ENCODE measurements at places on chromosomes 7 and 10.

DNA sequence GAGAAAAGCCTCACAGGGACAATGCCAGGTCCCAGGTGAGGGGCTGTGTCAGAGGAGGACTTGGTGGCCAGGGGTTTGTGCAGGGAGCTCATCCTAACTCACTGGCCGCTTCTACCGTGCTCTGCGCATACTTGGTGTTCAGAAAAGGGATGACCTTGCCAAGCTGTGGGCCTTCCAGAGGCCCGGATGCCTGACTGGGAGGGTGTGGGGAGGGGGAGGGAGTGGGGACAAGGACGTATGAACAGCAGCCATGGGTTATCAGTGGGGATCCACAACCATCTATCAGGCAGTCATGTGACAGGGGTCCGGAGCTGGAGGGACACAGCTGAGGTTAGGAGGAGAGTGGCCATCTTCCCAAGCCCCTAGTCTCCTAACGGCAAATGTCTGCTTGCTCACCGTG is 6.2 kb downstream of the SFXN4 start:
- no peak for DNase-seq

- DNase-seq, result no peak
Observed at GRCh38 chr10:75100764-75101291, 10.6 kb upstream of the SAMD8 start.

DNA sequence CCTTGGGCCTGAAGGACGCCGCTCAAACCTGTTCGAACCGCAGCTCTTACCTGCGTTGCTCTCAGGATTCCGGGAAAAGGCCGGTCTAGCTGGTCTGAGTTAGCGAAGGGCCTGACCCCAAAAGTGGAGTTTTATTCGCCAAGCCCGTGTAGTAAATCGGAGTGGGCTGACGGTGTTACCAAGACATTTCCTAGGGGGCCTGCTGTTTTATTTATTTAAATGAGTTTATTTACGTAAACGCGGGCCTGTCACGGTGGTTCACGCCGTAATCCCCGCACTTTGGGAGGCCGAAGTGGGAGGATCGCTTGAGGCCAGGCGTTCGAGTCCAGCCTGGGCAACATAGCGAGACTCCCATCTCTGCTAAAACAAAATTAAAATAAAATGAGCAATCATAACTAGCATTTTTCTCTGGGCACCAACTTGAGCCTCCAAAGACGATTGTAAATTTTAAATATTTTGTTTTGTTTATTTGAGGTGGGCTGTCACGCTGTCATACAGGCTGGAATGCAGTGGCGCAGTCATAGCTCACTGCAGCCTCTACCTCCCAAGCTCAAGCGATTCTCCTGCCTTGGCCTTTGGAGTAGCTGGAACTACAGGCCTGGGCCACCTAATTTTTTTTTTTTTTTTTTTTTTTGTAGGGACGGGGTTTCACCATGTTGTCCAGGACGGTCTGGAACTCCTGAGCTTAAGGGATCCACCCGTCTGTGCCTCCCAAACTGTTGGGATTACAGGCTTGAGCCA is 903 bp downstream of the ZNF655 start:
- DNase-seq, result no peak

- DNase-seq, result peak; percentile 24
Observed at GRCh38 chr7:127782654-127783559, 130.9 kb downstream of the SND1 start.

DNA sequence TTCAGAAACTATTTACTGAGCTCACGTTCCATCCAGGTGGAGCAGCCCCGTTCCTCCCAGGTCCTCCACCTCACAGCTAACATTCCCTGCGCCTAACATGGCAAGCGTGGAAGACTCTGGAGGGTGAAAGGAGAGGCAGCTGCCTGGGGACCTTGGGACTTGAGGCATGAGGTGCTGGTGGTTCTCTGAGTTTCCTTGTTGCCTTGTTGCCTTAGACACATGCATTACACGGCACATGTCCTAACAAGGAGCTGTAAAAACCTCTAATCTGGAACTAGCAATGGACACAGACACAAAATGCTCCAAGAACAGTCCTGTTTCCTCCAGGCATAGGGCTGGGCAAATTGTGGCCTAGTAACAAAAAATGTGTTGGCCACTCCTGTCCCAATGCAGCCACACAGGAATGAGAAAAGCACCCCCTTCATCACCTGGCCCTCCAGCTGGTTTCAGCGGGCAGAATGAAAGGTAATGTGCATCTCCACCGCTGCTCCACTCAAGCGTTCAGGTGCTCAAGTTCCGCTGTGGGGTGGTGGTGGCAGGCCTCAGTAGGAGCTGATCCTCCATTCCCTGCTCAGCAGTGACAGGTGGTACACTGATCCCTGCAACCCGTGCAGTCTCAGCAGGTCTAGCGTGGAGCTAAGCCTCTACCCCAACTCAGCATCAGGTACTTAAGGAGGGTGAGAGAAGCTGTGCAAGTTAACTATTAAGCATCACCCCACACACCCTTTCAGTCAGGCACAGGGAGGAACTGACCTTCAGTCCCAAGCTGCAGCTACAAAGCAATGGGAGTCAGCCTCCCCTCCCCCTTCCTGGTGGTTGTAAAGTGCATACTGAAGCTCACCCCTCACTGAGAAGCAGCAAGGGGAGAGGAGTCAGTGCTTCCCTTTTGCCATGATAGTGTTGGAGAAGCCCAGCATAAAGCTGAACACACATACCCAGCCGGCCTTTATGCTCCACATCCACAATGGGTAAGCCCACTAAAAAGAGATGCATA is 382.8 kb downstream of the SDK1 start:
- DNase-seq, result no peak

GRCh38 chr10:115066528-115066927 is 26.6 kb upstream of the ATRNL1 start:
- DNase-seq, result no peak

- no peak for DNase-seq
Observed at GRCh38 chr7:98200364-98200763, 10.9 kb upstream of the BHLHA15 start.

- no peak for DNase-seq
Observed at GRCh38 chr10:84531396-84531795, 203.0 kb downstream of the CCSER2 start.

DNA sequence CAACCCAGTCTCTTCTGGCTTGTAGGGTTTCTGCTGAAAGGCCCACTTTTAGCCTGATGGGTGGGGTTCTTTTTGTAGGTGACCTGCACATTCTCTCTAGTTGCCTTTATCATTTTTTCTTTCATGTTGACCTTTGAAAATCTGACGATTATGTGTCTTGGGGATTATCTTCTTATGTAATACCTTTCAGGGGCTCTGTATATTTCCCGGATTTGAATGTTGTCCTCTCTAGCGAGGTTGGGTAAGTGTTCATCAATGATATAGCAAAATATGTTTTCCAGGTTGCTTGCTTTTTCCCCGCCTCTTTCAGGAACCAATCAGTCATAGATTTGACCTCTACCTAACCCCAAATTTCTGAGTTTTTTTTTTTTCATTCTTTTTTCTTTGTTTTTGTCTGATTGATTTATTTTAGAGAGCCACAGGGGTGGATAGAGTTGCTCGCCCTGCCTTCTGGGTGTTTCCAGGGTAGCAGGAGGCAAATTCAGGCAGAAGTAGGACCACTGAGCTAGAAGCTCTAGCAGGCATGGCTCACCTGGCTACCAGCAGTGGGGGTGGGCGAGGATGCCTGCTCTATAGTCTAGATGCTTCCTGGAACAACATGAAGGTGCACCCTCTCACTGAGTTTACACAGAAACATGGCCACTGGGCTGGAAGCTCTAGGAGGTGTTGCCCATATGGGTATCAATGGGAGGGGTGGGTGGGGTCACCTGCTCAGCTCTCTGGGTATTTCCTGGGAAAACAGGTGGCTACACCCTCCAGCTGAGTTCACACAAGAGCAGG is 94.9 kb downstream of the CCDC7 start:
- no peak for DNase-seq

GRCh38 chr7:148142660-148143248 is 447.8 kb upstream of the C7orf33 start:
- DNase-seq, result no peak

DNA sequence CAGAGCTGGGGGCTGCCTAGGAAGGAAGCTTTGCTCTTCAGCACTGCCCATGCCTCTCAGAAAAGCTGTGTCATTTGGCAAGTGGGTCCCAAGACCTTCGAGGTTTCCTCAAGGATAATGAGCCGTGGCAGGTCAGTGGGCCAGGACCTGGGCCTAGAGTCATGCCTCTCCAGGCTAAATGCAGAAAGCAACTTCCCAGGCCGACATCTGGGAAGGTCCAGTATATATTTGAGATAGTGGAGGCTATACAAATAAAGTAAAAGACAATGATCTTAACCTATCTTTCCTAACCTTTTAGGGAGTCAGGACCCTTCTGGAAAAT is 2.4 kb upstream of the HOXA10 start:
- DNase-seq, result no peak

- DNase-seq, result no peak
Observed at GRCh38 chr10:119663866-119664698, 12.9 kb downstream of the BAG3 start.

DNA sequence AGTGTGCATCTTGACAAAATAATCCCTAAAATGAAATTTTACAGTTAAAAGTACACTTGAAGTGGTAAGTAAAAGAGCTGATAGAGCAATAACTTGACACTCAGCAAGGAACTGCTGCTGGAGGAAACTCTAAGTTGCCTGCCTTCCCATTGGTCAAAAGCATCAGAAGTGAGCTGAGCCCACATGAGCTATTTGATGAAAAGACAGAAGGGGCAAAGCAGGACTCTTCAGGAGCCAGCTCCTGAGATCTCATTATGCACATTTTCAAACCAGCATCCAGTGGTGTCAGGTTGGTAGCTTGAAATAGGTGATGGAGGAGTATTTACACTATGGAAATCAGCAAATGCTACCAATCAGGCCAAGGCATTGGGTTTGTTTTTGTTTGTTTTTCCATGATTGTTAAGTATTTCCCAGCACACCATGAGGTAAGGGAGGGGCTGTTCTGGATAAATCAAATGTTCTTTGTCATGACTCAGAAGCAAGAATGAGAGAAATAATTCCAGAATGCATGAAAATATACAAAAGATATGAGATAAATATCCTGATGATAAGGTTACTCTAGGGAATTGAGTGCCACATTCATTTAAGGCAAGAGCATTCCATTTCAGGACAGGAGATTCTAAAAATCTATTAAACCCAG is 316.6 kb downstream of the SNX13 start:
- no peak for DNase-seq

DNA sequence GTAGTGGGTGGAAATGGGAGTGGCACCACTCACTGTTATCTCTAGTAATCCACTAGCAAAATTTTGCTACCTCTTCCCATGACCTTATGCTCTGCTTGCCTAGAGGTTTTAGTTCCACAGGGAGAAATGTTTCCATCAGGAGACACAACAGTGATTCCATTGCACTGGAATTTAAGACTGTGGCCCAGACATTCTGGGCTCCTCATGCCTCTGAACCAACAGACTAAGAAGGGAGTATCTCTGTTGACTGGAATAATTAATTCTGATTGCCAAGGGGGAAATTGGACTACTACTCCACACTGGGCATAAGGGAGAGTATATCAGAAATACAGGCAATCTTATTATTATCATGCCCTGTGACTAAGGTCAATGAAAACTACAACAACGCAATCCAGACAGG is 16.2 kb upstream of the BRAF start:
- no peak for DNase-seq

DNA sequence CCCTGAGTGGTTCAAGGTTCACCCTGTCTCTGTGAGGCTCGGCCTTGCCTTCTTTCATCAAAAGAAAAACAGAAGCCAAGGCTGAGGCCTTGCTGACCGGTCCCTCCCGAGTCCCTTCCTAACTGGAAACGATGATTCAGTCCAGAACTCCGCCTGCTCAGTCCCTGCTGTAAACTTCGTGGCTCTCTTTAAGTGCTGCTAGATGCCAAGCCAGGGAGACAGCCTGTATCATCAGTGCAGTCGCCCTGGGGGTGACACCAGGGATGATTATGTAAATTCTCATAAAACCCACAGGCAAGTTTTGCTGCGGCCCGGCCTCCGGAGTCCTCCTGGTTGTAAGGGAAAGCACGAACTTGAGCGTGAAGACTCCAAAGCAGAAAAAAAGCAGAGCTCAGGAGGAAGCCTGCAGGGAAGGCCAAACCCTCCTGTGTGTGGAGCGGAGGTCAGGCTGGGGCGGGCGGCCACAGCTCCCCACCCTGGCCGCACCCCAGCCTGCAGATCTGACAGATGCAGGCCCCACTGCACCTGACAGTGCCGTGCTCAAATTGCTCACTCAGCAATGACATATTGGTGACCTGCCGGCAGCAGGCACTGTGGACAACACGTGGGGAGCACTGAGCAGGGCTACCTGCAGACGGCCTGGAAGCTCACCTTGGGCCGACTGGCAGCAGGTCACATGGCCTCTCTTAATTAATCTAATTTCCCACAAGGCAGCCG is 123.4 kb downstream of the DYNC2I1 start:
- DNase-seq, result no peak

- DNase-seq, result no peak
Observed at GRCh38 chr7:105512926-105513526, 9.0 kb downstream of the PUS7 start.

GRCh38 chr10:30832749-30833627 is 198.7 kb downstream of the ZNF438 start:
- no peak for DNase-seq

DNA sequence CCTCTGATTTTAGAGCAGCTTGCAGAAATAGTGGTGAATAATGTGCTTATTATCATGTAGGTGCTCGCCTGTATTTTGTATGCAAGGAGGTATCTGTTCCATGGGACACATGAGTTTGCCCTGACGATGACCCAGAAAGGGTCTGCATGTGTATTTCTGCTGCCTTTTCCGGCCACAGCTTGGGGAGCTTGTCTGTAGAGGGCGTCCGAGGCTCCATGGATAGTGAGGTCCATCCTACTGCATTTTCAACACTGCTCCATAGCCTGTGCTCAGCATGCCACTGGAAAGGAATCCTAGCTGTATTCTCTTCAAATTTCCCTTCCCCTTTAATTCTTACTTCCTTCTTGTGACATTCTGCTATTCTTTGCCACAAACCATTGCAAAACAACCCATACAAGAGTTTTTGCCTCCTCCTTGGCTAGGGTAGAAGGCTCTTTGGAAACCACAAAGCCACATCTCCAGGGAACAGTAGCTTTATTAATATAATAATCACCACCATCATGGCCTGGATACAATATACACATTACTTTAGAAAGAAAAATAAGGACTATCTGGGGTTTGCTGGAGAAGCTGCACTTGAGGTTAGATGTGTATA is 127.7 kb downstream of the DYNC1I1 start:
- DNase-seq, result no peak

GRCh38 chr10:8375137-8375536 is 320.6 kb downstream of the GATA3 start:
- DNase-seq, result no peak

DNA sequence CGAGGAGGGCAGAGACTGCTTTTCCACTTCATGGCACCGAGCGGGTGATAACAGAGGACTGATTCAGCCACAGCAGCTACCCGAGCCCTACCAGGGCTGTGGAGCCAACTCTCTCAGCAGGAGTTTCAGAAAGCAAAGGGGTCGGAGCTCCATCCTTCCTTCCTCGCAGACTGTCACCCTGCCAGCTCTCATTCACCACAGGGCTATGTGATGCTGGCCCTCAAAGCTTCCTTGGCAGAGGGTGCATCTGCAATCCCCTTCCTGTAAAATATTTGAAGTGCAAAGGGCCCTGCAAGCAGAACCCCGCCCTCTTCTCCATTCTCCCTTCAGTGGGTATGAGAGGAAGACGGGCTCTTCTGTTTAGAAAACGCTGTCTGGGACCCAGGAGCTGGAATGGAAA is 105.3 kb upstream of the LYZL2 start:
- no peak for DNase-seq
